ENCODE measurements at places on chromosomes 16 and 17. TPM values are rescaled to one million over a fixed set of nuclear protein-coding genes. Genes with fewer than 3 reads are reported as not detected.

GRCh38 chr17:51434434-51435170, 174.3 kb downstream of the UTP18 start:
- no peaks in the 10 kb centered on the region for H3K36me3 ChIP-seq
- no peaks in the 10 kb centered on the region for H3K27me3 ChIP-seq
- no peak overlapping the region for H3K4me3 ChIP-seq

DNA sequence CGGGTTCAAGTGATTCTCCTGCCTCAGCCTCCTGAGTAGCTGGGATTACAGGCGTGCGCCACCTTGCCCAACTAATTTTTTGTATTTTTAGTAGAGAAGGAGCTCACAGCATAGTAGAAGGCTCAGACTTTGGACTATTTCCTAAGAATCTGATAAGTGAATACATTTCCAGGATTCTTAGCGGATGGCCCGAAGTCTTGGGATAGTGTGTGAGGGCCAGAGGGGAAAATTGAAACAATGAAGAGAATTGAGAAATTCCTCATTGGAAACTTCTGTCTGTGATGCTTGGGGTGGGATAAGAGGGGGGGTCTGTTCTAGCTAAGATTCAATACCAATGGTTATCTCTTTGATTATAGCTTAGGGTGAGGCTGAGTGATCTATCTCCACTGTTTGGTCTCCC, 183.3 kb downstream of the MSI2 start:
- H3K4me1 ChIP-seq: peaks cover 51% of the 10 kb centered on the region
- no peaks in the 10 kb centered on the region for H3K27me3 ChIP-seq
- H3K36me3 ChIP-seq: peaks cover 25% of the 10 kb centered on the region
- no peak for DNase-seq
- H3K4me3 ChIP-seq: no peak overlapping the region

DNA sequence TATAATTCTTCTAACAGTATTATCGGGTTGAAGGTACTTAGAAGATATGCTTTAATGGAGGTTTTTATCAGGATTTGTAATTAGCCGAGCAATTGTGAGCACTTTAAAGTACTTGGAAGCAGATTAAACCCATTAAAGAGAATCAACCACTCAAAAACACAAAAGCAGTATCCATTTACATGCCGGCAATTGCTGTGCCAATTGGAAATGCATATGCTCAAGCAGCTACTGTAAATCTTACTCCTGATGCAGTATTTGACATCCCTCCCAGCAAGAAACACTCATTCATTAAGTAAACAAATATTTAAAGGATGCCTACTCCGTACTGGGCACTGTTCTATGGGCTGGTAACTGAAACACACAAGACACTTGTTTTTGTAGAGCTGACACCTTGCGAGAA, 11.4 kb upstream of the CCL1 start:
- H3K4me1 ChIP-seq: no peaks in the 10 kb centered on the region
- H3K27me3 ChIP-seq: no peaks in the 10 kb centered on the region
- H3K4me3 ChIP-seq: no peak overlapping the region
- no peak overlapping the region for H3K27ac ChIP-seq

- no peaks in the 10 kb centered on the region for H3K36me3 ChIP-seq
- no peaks in the 10 kb centered on the region for H3K27me3 ChIP-seq
- DNase-seq: no peak
- no peaks in the 10 kb centered on the region for H3K4me1 ChIP-seq
- H3K4me3 ChIP-seq: no peak overlapping the region
Observed at GRCh38 chr16:75204410-75204758, 2.6 kb downstream of the CTRB2 start.

GRCh38 chr17:47836601-47837000, 4.5 kb downstream of the SCRN2 start:
- no peak overlapping the region for H3K4me3 ChIP-seq
- peaks cover 9% of the 10 kb centered on the region for H3K4me1 ChIP-seq
- H3K36me3 ChIP-seq: no peaks in the 10 kb centered on the region
- DNase-seq: no peak
- H3K27me3 ChIP-seq: no peaks in the 10 kb centered on the region

Gene ITGAX
- total RNA-seq: 1.2 TPM

DNA sequence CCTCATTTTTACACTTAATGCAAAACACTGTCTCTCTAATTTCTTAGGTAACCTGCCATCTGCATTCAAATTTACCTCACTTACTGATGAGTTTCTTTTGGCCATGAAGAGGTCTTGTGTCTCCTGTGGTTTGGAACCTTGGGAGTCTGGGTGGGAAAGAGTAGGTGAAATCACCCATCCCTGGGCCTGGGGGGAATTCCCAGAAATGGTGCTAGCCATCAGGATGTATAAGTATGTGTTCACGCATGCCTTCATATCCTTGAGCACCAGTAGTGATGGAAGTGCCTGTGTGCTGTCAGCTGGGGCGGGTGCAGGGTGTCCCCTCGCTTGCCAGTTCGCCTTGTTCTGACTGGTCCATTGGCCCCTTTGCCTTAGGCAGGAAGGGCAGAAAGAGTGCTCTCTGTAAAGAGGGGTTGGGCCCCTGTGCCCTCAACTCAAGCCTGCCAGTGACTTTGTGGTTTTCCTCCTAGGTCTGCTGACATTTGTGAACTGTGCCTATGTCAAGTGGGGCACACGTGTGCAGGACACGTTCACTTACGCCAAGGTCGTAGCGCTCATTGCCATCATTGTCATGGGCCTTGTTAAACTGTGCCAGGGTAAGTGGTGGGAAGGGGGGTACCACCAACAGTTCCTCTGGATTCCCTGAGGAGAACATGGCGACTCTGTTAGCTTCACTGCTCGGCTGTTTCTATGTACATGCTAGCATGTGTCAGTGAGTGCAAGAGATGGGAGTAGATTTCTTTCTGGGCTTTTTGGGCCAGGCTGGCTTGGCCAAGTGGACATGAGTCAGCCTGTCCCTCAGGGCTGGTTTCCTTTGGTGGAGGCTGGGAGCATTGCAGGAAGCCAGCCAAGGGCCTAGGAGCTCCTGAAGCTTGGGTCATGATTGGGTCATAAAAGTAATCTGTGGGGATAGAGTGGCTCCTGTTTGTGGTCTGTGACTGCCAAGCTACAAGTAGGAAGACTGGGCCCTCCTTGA, 23.2 kb downstream of the SLC7A6OS start:
- peak overlapping the region; percentile 3 for H3K4me3 ChIP-seq
- H3K27ac ChIP-seq: peak overlapping the region; percentile 79
- H3K27me3 ChIP-seq: no peaks in the 10 kb centered on the region
- peak; percentile 94 for DNase-seq
- H3K36me3 ChIP-seq: peaks cover 84% of the 10 kb centered on the region

GRCh38 chr16:9039210-9039609, 52.2 kb upstream of the HAPSTR1 start:
- DNase-seq: peak; percentile 46
- no peaks in the 10 kb centered on the region for H3K36me3 ChIP-seq
- no peak overlapping the region for H3K4me3 ChIP-seq
- H3K4me1 ChIP-seq: no peaks in the 10 kb centered on the region
- no peaks in the 10 kb centered on the region for H3K27me3 ChIP-seq
- H3K27ac ChIP-seq: no peak overlapping the region

DNA sequence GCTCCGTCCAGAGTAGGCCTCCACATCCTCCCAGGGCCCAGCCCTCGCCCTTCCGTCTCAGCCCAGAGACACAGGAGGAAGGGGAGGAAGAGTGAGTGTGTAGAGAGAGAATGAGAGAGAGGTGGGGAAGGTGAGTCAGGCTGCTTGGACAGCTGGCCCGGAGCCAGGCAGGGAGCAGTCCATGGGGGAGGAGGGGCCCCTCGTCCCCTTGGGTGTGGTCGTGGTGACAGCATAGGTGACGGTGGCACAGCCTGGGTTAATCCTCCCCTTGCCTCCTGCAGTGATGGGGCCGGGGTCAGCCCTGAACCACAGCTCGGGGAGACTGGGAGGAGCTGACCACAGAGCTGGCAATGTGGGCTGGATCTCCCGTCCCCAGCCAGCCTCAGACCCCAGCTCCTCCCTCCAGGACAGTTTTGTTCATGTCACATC, 36.5 kb downstream of the FA2H start:
- H3K27ac ChIP-seq: no peak overlapping the region
- no peak overlapping the region for H3K4me3 ChIP-seq
- no peaks in the 10 kb centered on the region for H3K27me3 ChIP-seq
- peaks cover 10% of the 10 kb centered on the region for H3K36me3 ChIP-seq

- no peak overlapping the region for H3K27ac ChIP-seq
- no peak for DNase-seq
- H3K27me3 ChIP-seq: peaks cover 45% of the 10 kb centered on the region
Observed at GRCh38 chr16:86227801-86228200, 282.5 kb upstream of the FOXF1 start.

- H3K36me3 ChIP-seq: no peaks in the 10 kb centered on the region
- peaks cover 52% of the 10 kb centered on the region for H3K4me1 ChIP-seq
- no peak overlapping the region for H3K27ac ChIP-seq
- no peaks in the 10 kb centered on the region for H3K27me3 ChIP-seq
Observed at GRCh38 chr17:50538549-50539410, 6.2 kb downstream of the EPN3 start.

Gene SLFN14
- not detected for total RNA-seq

Gene PRAC1
- total RNA-seq: not detected

GRCh38 chr16:80417706-80418271, 123.0 kb upstream of the DYNLRB2 start:
- no peaks in the 10 kb centered on the region for H3K27me3 ChIP-seq
- no peaks in the 10 kb centered on the region for H3K36me3 ChIP-seq
- no peak overlapping the region for H3K4me3 ChIP-seq
- H3K4me1 ChIP-seq: no peaks in the 10 kb centered on the region
- no peak overlapping the region for H3K27ac ChIP-seq
- no peak for DNase-seq

GRCh38 chr17:28972437-28972836, 21.1 kb upstream of the PHF12 start:
- H3K27me3 ChIP-seq: peaks cover 42% of the 10 kb centered on the region
- H3K36me3 ChIP-seq: no peaks in the 10 kb centered on the region
- no peak overlapping the region for H3K4me3 ChIP-seq
- DNase-seq: no peak
- H3K27ac ChIP-seq: no peak overlapping the region

Gene MSLN
- 25.2 TPM for total RNA-seq

- no peaks in the 10 kb centered on the region for H3K27me3 ChIP-seq
- no peak overlapping the region for H3K4me3 ChIP-seq
- H3K27ac ChIP-seq: no peak overlapping the region
- no peaks in the 10 kb centered on the region for H3K36me3 ChIP-seq
- no peaks in the 10 kb centered on the region for H3K4me1 ChIP-seq
Observed at GRCh38 chr16:25692742-25693508, 1.2 kb downstream of the HS3ST4 start.

- H3K36me3 ChIP-seq: peaks cover 5% of the 10 kb centered on the region
- H3K27me3 ChIP-seq: no peaks in the 10 kb centered on the region
- no peak overlapping the region for H3K4me3 ChIP-seq
- no peak overlapping the region for H3K27ac ChIP-seq
- H3K4me1 ChIP-seq: peaks cover 51% of the 10 kb centered on the region
Observed at GRCh38 chr16:54426553-54426849, 139.9 kb upstream of the IRX3 start.

DNA sequence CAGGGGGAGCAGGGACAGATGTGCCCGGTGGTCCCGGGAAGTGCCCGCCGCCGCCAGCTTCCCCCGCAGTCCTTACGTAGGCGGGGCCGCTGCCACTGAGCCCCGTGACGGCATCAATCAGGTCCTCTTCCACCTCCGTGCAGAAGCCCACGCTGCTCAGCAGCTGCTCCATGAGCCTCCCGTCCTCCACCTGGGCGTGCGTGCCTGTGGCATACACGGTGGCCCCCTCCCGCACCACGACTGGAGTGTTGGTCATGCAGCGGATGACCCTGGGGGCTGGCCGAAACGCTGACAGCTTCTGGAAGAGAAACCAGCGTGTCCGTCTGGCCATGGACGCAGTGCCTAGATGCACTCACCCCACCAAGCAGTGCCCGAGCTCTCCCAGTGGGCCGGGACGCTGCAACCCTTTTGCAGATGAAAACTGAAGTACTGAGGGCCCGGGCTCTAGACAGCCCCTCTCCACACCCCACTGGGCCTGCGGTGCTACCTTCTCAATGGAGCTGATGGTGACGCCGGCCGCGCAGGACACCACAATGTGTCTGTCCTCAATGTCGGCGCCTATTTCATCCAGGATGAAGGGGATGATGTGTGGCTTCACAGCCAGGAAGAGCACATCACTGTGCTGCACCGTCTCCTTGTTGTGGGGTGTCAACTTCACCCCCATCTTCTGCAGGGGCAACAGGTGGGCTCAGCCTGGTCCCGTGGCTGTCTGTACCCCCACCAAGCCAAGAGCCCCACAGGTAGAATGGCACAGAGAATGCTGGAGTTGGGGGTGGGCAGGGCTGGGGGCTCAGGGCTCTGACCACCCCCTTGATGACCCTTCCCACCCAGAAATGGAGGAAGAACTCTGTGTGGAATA, 2.0 kb downstream of the PYCR1 start:
- H3K27me3 ChIP-seq: no peaks in the 10 kb centered on the region
- DNase-seq: no peak
- H3K36me3 ChIP-seq: peaks cover 7% of the 10 kb centered on the region
- H3K27ac ChIP-seq: no peak overlapping the region
- H3K4me3 ChIP-seq: peak overlapping the region; percentile 75

- peaks cover 40% of the 10 kb centered on the region for H3K4me1 ChIP-seq
- H3K27me3 ChIP-seq: no peaks in the 10 kb centered on the region
- peak overlapping the region; percentile 50 for H3K27ac ChIP-seq
Observed at GRCh38 chr17:13931111-13931526, 138.2 kb upstream of the COX10 start.

Gene TBC1D3H
- not detected for total RNA-seq

DNA sequence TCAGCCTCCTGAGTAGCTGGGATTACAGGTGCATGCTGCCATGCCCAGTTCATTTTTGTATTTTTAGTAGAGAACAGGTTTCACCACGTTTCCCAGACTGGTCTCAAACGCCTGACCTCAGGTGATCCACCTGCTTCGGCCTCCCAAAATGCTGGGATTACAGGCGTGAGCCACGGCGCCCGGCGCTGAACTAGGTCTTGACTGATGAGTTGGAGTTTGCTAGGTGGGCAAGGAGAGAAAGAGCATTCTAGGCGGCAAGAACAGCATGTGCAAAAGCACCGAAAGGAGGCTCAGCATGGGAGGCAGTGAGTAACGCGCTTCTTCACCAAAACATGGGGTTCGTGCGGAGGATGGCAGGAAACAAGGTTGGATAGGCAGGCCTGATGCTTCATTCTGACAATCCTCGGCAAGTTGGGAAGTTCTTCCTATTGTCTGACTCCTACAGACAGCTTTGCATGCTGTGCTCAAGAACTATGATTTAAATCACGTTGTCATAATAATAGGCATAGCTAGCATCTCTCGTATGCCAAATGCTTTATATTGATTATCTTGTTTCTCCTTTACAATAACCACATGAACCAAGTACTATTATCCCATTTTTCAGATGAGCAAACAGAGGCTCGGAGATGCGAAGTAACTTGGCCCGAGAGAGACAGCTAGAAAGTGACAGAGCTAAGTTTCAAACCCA, 26.5 kb downstream of the NEUROD2 start:
- H3K36me3 ChIP-seq: no peaks in the 10 kb centered on the region
- H3K27ac ChIP-seq: no peak overlapping the region
- H3K4me1 ChIP-seq: no peaks in the 10 kb centered on the region
- no peak overlapping the region for H3K4me3 ChIP-seq

All from MCF 10A (cell line).